ENCODE measurements at places on chromosomes 12 and 14.

GRCh38 chr14:96589577-96589976, 87.4 kb downstream of the PAPOLA start:
- no peak for DNase-seq

GRCh38 chr14:46344327-46344937, 307.1 kb downstream of the RPL10L start:
- DNase-seq, result no peak

DNA sequence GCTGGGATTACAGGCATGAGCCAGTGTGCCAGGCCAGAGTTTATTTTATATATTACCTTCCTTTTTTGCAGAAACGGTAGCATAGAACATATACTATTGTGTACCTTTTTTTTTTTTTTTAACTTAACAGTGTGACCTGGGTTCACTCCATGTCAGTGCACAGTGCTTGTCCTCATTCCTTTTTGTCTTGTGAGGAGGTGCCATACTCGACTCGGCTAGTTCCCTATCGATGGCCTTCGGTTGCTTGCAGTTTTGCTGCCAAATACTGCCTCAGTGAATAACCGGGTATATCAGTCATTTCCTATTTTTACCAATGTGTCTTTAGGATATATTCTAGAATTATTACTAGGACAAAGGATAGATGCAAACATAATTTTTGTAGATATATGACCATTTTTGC, 36.8 kb downstream of the ZNF664 start:
- no peak for DNase-seq

- DNase-seq, result no peak
These were observed 4.4 kb upstream of the SCAF11 start for GRCh38 chr12:45994736-45995135.

DNA sequence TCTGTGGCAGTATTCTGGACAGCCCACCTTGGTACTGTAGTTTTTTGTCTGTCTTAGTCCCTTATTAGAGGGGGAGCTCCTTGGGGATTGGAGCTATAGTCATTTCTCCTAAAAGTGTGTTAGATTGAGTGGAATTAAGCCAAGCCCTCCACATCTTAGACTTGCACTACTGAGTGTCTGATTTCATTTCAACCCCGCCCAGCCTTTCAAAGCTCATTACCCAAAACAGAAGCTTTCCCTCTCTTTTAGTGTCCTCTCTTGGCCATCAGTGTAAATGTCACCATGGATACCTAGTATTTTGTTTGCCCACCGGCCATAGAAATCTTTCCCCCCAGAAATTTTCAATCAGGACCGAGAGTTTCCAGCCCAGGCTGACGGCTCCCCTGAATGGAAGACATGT, 74.5 kb downstream of the LRRC74A start:
- no peak for DNase-seq

GRCh38 chr12:80374615-80375014, 69.4 kb upstream of the PTPRQ start:
- DNase-seq, result no peak

DNA sequence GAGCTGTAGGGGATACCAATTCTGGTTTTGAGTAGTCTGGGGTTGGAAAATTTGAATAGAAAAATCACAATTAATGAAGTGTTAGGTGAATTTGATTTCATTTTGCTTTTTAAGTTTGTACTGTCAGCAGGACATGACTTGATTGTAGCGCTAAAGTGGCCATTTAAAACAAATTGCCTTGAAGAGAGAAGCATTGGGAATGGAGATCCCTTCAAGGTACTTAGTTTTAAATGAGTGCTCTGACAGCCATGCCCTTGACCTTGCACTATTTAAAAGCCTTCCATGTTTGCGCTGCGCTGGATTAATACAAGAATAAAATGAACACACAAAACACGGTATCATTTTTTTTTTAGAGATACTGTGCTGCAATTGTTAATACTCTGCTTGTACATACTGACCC, 345.9 kb downstream of the NAV3 start:
- no peak for DNase-seq

DNA sequence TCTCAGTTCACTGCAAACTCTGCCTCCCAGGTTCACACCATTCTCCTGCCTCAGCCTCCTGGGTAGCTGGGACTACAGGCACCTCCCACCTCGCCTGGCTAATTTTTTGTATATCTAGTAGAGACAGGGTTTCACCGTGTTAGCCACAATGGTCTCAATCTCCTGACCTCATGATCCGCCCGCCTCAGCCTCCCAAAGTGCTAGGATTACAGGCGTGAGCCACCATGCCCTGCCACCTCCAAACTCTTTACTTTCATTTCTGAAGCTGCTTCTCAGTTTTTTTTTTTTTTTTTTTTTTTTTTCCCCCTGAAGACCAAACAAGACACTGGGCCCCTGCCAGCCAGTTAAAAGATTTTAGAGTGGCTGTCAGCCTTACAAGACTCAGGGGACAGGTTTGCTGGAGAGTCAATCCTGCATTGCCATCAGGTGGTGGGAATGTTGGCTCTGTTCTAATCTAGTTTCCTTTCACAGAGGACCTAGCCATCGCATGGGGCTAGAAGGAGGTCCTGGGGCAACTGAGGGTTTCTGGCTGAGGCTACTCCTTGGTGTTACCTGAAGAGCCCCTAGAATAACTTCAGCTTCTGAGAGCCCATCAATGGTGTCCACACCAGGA, 37.4 kb upstream of the HIGD1C start:
- DNase-seq, result no peak

- DNase-seq, result no peak
These were observed 68.7 kb downstream of the BORCS5 start for GRCh38 chr12:12425616-12426015.

DNA sequence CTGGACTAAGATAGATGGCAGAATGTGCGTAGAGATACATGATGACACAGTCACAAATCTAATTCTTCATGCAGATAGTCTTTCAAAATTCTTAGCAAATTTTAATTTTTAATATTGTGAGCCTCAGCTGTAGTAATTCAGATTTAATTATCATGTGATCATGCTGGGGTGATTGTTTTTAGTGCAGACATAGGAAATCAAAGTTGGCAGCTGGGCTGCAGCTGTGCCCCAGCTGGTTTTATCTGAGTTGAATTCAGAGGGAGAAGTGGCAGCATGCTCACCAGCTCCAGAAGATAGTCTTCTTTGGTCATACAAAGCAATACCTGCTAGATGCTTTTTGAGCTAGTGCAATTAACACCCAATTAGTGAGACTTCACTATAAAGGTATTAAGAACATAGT, 292.9 kb downstream of the RAD51B start:
- no peak for DNase-seq

DNA sequence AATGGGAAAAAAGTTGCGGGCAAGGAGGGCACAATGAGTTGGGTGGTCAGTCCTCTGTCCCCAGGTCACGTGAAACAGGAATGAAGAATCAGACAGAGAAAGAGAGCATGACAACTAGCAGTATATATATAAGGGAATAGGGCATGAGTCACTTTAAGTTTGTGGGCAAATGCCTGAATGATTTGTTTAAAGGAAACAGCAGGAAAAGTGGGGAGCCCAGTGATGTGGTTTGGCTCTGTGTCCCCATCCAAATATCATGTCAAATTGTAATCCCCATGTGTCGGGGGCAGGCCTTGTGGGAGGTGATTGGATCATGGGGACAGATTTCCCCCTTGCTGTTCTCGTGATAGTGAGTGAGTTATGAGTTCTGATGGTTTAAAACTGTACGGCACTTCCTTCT, 195.3 kb upstream of the IGF1 start:
- no peak for DNase-seq

- no peak for DNase-seq
These were observed 27.5 kb downstream of the GSG1 start for GRCh38 chr12:13075786-13076570.

- DNase-seq, result no peak
These were observed 76.4 kb upstream of the FOXG1 start for GRCh38 chr14:28690029-28690692.

DNA sequence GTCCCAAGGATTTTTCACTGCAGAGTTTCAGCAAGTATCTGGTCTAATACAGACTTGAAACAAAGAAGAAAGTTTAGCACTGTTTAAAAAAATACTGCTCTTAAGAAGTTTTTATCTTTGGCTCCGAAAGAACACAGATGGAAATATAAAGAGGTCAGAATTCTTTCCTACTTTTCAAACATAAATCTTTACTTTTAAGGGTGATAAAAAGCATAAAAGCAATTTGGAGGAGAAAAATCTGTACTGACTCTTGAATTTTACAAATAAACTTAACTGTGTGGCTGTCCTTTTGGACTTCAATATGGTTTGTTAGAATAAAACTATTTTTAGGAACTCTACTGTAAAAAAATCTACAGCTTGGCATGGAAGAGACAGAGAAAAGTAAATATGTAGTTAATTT, 27.6 kb upstream of the ISM2 start:
- DNase-seq, result no peak

GRCh38 chr12:23008623-23009022, 383.7 kb downstream of the ETNK1 start:
- DNase-seq, result no peak

GRCh38 chr12:110498984-110499706, 2.8 kb downstream of the VPS29 start:
- no peak for DNase-seq
